ENCODE measurements at places on chromosomes 2 and 18.
A peak's percentile ranks its signal among the peaks of the same experiment; 100 is the strongest.

GRCh38 chr2:102486941-102487702 lies 14.1 kb downstream of the SLC9A4 start:
- DNase-seq: no peak

DNA sequence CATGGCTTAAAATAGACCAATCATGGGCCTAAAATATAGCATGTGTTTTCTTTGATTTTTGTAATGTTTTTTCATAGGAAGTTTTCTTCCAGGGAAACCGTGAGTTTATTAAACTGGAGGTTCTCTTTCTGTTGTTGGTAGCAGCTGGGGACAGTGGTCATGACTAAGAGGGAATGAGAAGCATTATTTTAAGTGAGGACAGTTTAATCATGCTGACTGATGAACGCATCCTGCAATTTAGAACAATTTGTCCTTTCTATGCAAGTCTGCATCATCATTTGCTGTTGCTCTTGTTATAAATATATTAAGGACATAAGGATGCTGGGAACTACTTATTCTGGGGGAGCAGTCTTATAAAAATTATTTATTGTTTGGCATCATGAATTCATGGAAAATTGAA lies 51.2 kb downstream of the CAVIN2 start:
- DNase-seq: no peak

- DNase-seq: no peak
Measured at GRCh38 chr2:216113572-216113971, 4.4 kb downstream of the XRCC5 start.

- no peak for DNase-seq
Measured at GRCh38 chr18:35691625-35692024, 110.1 kb downstream of the GALNT1 start.

DNA sequence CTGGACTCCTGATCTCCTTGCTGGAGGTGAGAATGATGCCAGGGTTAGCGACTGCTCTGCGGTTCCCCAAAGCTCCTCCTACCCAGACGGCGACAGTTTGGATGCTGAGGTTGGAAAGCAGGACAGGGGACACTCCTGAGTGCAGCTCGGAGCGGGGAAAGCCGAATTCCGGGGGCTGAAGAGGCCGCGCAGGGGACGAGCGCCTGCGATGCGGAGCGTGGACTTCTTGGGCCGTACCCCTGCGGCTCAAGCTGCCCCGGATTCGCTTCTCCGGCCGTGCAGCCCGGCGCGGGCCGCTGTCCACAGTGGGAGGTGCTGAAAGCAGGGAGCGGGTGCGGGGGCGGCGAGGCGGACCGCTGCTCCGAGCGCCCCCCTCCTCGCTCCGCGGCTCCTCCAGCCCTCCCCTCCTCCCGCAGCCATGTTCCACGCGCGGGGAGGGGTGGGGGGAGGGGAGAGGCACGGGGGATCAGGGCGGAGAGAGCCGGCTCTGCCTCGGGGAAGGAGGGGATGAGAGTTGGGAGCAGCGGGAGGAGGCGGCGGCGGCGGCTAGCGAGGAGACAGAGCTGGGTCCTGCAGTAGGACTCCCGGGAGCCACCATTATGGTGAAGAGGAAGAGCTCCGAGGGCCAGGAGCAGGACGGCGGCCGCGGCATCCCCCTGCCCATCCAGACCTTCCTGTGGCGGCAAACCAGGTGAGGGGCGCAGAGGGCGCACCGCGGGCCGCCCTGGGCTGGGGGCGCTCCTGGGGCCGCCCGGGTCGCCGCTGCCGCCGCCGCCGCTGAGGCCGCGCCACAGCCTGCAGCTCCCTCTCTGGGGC lies at the start of gene UNC80:
TSS of gene UNC80 (plus strand) at position 359 of the 816 bp plus-strand sequence. CDS start at position 600, 241 bp downstream.
- peak; percentile 73 for DNase-seq

DNA sequence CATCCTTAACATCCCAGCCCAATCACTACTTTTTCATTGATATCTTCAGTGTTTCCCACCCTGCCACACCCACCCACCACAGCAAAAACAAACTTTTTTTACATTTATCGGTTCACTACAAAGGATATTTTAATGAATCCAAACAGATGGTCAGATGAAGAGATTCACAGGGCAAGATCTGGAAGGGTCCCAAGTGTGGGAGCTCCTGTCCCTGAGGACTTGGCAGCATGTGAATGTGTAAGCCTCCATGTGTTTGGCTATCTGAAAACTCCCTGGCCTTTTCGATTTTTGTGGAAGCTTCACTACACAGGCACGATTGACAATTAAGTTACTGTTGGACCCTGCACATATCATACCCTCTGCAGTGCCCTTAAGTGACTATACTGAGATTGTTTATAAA lies 48.1 kb upstream of the CRIM1 start:
- DNase-seq: no peak

GRCh38 chr2:10124538-10125045 lies 2.1 kb downstream of the RRM2 start:
- peak; percentile 78 for DNase-seq

- no peak for DNase-seq
Measured at GRCh38 chr2:211823886-211824479, 714.6 kb downstream of the ERBB4 start.

GRCh38 chr2:213740453-213740852 lies 456.2 kb downstream of the SPAG16 start:
- no peak for DNase-seq

DNA sequence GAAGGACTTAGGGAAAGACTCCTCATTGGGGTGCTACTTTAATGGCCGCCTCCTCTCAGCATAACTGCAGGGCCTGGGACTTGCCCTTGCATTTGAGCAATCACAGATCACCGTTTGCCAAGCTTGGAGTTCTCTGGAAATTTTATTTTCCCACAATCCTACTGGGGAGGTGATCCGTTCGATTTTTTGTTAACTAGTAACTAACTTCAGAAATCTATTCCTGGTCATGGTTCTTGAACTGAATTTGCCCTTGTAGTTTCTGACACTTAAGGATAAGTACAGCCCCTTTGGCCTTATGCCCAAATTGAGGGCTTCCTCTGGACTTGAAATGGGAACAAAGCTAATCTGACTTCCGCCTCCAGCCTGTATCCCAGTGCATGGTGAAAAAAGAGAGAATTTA lies 60.5 kb upstream of the ST3GAL5 start:
- DNase-seq: no peak

GRCh38 chr2:108936866-108937265 lies 52.2 kb downstream of the EDAR start:
- DNase-seq: no peak

GRCh38 chr2:159116922-159117321 lies 148.5 kb downstream of the TANC1 start:
- no peak for DNase-seq

DNA sequence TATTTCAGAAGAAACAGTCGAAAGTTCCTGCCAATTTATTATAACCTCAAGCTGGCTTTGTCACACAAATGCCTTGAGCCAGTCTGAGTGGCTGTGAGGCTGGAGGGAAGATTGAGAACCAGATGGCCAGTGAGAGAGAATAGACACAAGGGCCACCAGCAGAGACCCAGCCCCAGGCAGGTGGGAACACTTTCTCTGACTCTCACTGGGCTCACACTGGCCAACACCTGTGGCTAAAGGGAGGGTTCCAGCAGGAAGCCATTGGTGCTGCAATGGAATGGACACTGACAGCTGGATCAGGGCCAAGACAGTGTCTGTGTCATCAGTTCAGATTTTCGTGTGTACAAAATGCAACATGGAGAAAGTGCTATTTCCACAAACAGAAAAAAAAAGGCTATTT lies 29.9 kb downstream of the LOXHD1 start:
- no peak for DNase-seq

DNA sequence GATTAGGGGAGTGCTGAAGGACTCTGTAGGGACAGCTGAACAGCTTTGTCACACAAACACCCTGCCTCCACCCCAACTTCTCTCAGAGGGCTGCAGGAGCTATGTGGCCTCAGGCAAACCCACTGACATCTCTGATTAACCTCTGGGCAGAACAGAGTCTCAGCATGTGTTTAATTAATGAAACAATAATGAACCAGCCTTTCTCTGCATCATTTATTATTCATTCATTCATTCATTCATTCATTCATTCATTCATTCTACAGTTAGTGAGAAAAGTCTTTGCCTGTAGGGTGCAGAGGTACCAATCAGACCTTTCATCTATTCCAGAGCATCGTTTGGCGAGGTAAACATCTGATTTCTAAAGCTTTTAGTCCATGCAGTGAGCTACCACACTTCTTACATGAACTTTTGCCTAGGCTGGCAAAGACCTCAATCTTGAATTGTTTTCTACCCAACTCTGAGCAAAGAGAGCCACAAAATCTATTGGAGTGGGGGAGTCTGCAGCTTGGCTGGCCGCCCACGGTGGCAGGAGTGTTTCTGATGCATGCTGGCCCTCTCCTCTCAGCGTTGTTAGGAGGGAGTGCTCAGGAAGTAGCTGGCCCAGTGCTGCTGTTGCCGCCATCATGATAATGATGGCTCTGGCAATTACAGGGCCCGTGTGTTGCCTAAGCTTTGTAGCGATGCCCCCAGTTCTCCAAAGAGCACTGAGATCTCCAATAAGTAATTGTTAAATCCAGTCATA lies 198.9 kb downstream of the SMAD7 start:
- DNase-seq: no peak

GRCh38 chr2:145343287-145343686 lies 823.4 kb upstream of the ZEB2 start:
- DNase-seq: no peak

DNA sequence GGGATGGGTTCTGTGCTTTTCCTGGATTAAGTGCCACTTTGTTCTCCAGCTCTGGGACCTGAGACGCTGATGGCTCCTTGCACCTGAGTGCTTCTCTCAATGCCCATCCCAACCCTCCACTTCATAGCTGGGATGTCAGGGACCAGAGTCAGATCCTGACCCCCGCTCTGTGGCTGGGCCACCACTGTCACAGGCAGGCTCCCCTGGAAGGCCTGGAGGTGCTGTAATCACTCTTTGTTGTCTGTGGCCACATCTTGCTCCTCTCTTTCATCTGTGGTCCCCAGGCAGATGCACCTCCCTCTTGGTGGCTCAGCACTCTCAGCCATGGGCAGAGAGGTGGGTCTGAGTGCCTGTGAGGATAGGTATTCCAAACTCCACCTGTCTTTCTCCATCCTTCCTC lies 62.4 kb downstream of the CAPN13 start:
- DNase-seq: no peak

DNA sequence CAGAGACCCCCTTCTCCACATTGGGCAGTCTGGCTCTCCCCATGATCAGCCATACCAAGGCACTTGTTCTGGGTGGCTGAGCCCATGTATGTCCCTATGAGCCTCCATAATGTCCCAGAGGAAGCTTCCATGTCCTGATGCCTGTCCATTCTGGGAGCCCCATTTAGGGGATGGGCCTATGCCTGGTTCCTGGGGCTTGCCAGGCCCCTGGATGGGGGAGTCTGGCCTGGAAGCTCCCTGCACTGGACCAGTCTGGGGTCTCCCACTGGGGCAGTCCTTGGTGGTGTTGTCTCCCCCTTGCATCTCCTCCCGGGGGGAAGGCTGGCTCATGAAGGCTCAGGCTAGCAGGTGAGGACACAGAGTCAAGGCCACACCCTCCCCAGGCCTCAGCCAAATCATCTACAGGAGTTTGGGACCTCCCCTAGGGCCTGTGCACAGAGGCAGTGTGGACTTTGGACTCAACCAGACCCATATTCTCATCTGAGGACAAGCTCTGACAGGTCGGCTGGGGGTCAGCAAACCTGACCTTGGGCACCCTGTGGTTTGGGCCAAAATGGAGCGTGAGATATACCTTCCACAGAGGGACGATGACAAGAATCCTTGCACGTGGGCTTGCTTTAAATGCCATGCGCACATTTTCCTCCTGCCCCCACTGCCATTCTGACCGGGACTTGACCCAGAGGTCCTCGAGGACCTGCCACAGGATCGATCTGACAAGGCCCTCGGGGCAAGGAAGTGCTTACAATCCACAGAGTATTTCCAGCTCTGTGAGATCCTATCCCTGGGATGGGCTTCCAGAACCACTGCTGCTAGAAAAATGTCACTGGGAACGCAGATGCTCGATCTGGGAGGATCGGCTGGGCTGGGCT lies 38.8 kb downstream of the INHBB start:
- no peak for DNase-seq

DNA sequence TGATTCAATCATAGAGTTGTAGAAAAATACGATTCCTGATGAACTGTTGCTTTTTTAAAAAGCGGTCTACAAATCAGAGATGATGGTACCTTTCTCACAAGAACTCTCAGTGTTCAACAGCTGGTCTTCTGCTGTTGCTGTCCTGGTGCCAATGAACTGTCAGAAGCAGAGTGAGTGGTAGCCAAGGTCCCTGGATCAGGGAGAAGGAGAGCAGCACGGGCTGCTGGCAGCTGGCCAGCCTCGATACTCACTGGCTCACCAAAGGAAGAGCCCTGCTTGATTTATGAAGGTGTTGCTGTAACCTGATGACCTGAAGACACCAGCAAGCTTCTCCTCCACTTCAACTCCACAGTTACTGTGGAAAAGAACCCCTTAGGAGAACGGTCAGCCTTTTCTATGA lies 300.8 kb upstream of the SOX11 start:
- no peak for DNase-seq

DNA sequence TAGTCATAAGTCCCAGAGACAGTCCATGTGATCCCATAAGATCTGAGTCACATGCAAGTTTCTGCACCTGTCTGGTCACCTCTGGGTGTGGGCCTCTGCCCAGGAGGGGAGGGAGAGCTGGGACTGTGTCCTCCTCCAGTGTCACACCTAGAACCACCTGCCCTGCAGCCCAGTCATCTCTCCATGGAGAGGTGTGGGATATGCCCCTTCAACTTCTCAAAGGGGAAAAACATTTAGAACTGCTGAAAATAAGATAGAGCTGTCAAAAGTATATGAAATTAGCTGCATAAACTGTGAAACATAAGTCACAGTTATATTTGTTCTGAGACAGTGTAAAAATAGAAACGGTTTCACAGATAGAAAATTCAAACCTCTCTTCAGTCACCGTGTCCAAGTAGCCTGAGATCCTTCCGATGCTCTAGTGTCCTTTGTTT lies 55.4 kb downstream of the NGEF start:
- DNase-seq: no peak

GRCh38 chr2:26683583-26683982 lies 8.9 kb upstream of the KCNK3 start:
- no peak for DNase-seq

- DNase-seq: no peak
Measured at GRCh38 chr2:108228537-108228936, 11.2 kb upstream of the SULT1C3 start.

DNA sequence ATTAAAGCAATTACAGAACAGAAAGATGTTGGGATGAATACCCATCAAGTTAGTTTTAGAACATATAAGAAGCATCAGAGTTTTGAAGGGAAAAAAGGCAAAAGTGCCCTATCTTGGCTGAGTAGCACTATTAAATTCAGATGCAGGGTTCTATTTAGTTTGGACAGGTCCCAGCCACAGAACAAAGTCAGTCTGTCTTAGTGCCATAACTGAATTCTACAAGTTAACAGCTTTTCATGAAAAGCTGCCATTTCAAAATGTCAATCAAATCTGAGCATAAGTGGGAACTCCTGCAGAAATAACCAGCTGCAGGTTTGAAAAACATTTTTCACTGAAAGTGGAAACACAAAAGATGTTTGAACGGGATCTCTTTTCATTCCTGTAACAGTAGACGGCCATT lies 160.4 kb downstream of the SRBD1 start:
- no peak for DNase-seq

- no peak for DNase-seq
Measured at GRCh38 chr2:15565392-15565791, 4.3 kb upstream of the NBAS start.

GRCh38 chr2:19472391-19472978 lies 114.1 kb upstream of the OSR1 start:
- DNase-seq: no peak

GRCh38 chr2:8860239-8860638 lies 22.8 kb upstream of the KIDINS220 start:
- DNase-seq: no peak

- no peak for DNase-seq
Measured at GRCh38 chr18:43846299-43846698, 569.0 kb upstream of the SYT4 start.

- DNase-seq: no peak
Measured at GRCh38 chr2:575727-576236, 101.4 kb downstream of the TMEM18 start.

Data from astrocyte of the spinal cord (primary cell).